ENCODE measurements at places on chromosomes 13 and 19. TPM values are rescaled to one million over a fixed set of nuclear protein-coding genes. Genes with fewer than 3 reads are reported as not detected.

GRCh38 chr13:91211510-91211909 lies 136.0 kb upstream of the MIR17HG start:
- DNase-seq, result no peak

GRCh38 chr19:45556835-45557234 lies 27.8 kb downstream of the OPA3 start:
- no peak for DNase-seq

DNA sequence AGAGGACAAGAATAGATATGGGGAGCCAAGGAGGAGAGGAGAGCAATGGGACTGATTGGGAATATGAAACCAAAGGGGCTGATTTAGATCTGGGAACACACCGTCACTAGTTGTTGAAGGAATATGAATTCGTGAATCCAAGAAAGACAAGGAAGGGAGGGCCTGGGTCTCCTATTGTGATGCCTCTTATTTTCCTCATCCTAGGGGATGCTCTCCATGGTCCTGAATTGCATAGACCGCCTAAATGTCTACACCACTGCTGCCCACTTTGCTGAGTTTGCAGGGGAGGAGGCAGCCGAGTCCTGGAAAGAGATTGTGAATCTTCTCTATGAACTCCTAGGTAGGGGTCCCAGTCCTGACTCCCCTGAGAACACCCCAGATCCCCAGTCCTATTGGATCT lies 21.5 kb downstream of the RYR1 start:
- peak; percentile 33 for DNase-seq

CGB7 gene
- 2.1 TPM for polyA plus RNA-seq

ADGRE3 gene
- 0.13 TPM for polyA plus RNA-seq
